ENCODE measurements at places on chromosomes 3 and 15. TPM values are rescaled to one million over a fixed set of nuclear protein-coding genes. Genes with fewer than 3 reads are reported as not detected.

DNA sequence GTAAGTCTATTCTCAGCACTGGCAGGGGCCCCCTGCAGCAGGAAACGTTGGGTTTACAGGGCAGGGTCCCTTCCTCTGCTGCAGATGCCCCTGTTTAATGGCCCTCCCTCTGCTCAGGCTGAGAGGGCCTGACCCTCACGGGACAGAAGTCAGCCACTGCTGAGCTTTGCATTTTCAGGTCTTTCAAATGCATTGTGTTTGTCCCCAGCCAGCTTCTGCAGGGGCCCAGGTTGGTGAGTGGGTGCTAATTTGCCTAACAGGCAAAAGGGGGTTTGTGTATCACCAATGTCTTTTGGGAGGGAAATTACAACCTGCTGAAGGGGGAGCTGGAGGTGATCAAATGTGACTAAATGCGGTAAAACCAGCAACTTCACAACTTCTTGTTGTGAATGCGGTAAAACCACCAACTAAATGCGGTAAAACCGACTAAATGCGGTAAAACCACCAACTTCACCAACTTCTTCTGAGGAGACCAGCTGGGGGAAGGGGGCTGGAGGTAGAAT is 44.8 kb upstream of the UBE2E1 start:
- DNase-seq, result no peak

GRCh38 chr3:190077395-190078045 is 43.2 kb downstream of the P3H2 start:
- no peak for DNase-seq

DNA sequence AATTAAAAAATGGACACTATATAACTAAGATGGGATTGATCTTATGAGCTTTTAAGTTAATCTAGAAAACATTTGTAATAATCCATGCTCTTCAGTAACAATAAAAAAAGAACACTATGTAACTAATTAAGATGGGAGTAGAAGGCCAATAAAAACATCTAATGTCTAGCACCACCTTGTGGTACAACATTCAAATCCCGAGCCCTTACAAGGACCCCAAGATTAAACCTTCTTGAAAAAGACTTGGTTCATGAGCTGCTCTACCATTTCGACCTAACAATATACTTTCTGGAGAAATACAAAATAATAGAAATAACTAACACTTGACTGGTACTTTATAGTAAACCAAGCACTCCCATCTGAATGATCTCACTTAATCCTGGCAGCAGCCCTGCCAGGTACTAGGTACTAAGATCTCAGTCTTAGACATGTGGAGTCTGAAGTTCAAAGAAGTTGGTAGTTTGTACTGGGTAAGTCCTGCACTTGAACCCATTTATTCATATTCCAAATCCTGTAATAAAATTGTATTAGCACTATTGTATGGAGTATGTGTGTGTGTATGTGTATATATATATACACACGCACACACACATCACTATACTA is 21.8 kb downstream of the METTL6 start:
- DNase-seq, result no peak

GRCh38 chr15:78740904-78741274 is 70.4 kb downstream of the ADAMTS7 start:
- DNase-seq, result no peak

- DNase-seq, result no peak
Observed at GRCh38 chr15:67228286-67228685, 26.2 kb downstream of the AAGAB start.

The EXD1 gene
- not detected for total RNA-seq

The SORD gene
- total RNA-seq, result 31.1 TPM

All from mucosa of descending colon (tissue), 3 donors.